CD4-positive, CD25-positive, alpha-beta regulatory T cell (primary cell): ENCODE measurements at places on chromosomes 13 and 19. TPM values are rescaled to one million over a fixed set of nuclear protein-coding genes. Genes with fewer than 3 reads are reported as not detected.

The SPRED3 gene
- total RNA-seq: 1.3 TPM

The CAPN12 gene
- 6.1 TPM for total RNA-seq

The CRB3 gene
- total RNA-seq: 1.6 TPM

The TMEM255B gene
- total RNA-seq: 1.3 TPM

The SELENOV gene
- total RNA-seq: not detected

The ICAM4 gene
- total RNA-seq: 0.67 TPM

The PLEKHJ1 gene
- 50.3 TPM for total RNA-seq

The CDKN2D gene
- 57.0 TPM for total RNA-seq

DNA sequence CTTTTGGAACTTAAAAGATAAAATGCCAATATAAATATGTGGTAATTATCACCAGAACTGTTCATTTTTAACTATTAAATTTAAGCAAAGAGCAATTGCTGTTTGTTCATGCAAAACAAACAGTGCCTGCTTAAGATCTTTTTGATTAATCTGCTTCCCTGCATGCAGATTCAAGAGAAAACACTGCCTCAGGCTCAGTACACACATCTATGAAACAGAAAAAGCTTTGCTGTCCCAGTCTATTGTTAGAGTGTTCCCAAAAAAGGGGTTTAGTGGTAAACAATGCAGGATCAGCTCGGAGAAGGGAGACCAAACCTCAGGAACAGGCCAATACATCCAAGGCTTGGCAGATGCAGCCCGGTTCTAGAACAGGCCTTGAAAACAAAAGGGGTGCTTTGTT, 49.3 kb upstream of the TDRD3 start:
- no peak for DNase-seq

- DNase-seq: no peak
Measured at GRCh38 chr19:13987101-13987890, 18.8 kb downstream of the RFX1 start.

DNA sequence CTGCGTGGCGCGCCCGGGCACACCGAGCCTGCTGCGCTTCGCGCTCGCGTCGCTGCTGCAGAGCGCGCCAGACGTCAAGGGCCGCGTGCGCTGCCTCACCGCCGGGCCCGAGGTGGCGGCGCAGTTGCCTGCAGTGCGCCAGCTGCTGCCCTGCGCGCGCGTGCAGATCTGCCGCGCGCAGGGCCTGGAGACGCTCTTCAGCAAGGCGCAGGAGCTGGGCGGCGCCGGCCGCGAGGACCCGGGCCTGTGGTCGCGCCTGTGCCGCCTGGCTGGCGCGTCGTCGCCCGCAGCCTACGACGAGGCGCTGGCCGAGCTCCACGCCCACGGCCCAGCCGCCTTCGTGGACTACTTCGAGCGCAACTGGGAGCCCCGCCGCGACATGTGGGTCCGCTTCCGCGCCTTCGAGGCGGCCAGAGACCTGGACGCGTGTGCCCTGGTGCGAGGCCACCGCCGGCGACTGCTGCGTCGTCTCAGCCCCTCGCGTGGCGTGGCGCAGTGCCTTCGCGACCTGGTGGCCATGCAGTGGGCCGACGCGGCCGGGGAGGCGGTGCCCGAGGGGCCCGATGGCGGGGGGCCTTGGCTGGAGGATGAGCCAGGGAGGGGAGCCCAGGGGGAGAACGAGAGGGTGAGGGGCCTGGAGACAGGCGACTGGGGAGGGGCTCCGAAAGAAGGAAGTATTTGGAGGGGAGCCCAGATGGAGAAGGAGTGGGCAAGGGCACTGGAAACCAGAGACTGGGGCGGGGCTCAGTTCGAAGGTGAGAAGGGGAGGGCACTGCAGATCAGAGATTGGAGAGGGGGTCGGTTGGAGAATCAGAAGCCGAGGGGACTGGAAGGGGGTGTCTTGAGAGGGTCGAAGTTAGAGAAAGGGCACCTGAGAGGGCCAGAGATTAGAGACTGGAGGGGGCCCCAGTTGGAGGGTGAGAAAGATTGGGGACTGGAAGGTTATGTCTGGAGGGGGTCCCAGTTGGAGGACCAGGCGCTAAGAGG, 24.7 kb downstream of the ZSWIM9 start:
- no peak for DNase-seq

DNA sequence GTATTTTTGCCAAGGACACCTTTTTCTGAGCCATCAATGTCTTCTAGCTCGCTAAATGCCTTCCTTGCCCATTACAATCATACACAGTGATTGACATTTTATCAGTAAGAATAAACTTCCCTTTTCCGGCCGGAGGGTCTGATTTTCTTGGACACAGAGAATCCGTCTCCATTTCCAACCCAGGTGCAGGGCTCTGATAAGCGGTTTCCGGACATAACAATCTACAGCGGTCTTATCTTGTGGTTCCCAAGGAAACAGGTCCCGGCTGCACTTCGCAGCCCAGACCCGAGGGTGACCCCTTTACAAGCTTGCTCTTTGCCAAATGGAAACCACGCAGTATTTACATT, 5.1 kb upstream of the ZNF77 start:
- DNase-seq: no peak

DNA sequence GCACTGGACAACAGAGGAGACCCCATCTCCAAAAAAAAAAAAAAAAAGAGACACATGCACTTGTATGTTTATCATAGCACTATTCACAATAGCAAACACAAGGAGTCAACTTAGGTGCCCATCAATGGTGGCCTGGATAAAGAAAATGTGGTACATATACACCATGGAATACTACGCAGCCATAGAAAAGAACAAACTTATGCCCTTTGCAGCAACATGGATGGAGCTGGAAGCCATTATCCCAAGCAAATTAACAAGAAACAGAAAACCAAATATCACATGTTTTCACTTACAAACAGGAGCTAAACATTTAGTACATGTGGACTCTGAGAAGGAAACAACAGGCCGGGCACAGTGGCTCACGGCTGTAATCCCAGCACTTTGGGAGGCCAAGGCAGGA, 155.7 kb downstream of the ABCC4 start:
- DNase-seq: no peak

DNA sequence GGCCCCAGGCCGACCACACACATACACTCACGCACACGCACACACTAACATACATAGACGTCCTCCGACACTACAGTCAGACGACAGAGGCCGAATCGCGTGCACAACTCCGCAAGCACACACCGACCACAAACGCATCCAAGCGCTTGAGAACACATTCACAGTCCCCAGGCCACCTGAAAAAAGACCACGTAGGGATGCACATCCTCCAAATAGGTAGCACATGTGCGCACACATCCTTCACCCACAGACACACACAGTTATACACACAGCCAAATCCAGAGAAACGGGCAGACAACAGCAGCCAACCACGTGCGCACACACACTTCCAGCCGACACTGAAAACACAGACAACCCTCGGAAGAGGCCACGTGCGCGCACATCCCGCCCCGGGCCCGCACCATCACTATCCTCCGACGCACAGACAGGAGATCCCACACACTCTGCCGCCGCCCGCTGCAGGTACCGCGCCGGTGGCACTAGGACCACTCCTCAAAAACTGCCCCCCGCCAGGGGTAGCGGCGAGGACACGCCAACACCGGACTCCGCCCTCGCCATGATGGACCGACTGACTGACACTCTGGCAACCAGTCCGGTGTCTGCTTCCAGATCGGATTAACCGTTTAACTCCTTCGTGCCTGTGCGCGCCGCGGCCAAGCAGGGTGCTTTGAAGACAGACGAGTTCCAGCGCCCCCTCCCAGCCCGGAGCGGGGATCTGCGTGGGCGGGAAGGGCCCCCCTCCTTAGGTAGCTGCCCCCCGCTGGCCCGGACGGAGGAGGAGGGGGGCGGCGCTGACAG, 493 bp upstream of the PDE4A start:
- DNase-seq: peak; percentile 76

DNA sequence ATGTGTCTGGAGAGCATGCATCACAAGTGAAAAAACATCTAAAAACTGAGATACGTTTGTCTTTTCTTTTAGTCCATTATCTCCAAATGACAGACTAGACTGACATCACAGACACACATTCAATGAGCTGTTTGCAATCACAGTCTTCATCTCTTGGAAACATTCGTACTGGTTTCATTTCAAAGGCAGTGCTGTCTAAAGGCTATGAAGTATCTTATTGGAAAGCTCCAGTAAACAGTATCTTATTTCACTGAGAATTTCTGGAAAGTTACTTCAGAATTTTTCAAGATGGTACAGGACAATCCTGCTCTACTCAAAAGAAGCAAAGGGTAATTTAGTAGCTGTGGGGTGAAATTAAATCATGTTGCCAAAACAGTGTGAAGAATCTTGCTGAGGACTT, 53.5 kb upstream of the TNFRSF19 start:
- DNase-seq: no peak

DNA sequence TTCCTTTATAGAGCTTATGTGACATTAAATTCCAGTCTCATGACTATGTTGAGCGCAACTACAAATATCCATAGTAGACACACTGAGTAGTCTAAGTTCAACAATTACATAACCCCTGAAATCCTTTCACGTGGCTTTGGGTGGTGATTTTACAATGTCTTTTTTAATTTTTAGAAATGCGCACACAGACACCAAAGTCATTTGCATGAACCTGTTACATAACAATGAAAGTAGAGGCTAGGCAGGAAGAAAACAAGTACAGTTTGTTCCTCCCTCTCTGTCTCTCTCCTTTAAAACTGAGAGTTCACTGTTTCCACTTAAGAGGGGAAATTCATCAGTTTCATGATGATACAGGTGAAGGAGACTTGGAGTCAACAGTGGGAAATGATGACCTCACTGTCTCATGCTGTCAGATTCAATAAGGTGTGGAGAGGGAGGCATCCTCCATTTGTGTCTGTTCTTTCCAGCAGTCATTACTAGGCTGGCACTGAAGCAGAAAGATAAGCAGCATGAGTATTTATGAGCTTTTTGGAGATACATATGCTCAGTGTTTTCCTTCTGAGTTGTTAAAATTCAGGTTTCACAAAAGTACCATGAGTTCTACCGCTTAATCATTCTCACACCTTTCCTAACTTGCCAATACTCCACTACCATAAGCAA, 201.8 kb downstream of the LHFPL6 start:
- DNase-seq: no peak

DNA sequence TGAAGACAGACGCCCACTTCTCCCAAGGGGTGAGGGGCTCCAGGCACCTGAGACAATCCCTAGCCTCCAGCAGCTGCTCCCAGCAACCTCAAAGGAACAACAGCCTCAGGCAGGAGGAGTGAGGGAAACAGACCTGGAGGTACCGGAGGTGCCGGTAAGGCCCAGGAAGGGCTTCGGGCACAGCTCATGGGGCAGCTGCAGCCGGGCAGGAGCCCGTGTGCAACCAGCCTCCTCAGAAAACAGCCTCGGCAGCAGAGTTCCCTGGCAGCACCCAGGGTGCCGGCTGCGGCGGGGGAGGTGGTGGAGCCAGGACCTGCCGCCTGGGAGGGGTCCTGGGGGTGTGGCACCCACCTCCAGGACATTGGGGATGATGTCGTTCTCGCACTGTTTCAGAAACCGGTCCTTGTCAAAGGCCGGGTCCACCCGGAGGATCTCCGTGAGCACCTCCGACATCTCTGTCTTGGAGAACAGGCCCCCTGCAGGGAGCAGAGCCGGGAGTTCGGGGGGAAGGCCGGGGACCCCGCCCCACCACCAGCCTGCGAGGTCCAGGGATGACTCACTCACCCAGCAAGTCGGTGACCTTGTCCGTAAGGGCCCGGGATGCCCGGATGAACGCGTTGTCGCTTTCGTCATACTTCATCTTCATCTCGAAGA, 6.5 kb upstream of the CTXN1 start:
- DNase-seq: no peak

DNA sequence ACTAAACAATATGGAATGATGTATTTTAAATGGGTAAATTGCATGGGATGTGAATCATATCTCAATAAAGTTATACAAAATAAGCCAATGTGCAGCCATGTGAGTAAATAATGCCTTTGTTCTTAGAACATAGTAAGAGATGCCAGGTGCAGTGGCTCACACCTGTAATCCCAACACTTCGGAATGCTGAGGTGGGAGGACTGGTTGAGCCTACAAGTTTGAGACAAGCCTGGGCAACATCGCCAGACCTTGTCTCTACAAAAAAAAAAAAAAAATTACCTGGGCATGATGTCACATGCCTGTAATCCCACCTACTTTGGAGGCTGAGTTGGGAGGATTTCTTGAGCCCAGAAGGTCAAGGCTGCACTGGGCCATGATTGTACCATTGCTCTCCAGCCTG, 230.7 kb downstream of the RFC3 start:
- no peak for DNase-seq

- no peak for DNase-seq
Measured at GRCh38 chr13:25660996-25661395, 289.2 kb downstream of the ATP8A2 start.

- DNase-seq: no peak
Measured at GRCh38 chr19:4088975-4089374, 22.3 kb upstream of the ZBTB7A start.

DNA sequence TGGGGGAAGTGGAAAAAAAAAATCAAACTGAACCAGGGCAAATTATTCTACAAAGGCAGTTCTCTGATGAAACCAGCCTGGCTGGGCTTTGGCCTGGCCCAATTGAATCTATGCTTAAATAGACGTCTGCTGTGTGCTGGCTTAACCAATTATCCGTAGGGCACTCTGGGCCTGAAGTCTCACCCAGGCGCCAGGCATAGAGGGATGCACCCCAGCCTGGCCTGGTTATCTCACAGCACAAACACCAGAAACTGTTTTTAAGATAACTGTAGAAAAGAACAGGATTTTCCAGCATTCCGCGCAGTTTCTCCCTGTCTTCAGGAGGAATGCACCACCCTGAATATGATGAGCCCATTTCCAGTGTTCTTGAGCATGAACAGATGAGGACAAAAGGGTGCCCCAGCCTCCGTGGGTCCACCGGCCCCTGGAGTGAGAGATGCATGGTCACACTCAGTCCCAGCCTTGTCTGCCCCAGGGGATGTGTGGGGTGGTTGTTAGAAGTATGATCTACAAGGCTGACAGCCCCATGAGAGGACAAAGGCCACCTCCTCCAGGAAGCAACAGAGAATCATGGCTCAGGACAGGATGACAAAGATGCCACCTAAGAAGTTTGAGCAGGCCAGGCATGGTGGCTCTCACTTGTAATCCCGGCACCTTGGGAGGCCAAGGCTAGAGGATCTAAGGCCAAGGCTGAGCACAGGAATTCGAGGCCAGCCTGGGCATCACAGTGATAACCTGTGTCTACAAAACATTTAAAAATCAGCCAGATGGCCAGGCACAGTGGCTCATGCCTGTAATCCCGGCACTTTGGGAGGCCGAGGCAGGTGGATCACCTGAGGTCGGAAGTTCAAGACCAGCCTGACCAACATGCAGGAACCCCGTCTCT, 50.2 kb downstream of the PEPD start:
- no peak for DNase-seq

DNA sequence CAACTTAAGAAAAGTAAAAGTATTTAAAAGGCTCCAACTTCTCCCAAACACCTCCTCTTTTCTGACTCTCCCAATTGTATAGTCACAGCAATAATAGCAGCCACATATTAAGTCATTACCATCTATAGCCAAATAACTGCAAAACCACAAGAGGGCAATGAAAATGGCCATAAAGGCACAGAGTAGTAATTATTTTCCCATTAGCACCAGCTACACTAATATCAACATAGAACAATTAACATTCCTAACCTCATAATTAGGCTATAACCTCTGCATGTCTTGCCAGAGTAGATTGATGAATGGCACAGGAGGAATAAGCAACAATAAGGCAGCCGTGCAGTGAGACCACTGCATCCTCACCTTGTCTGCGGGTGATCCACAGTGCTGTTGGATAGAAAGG, 226.4 kb upstream of the SERP2 start:
- no peak for DNase-seq
